ENCODE measurements at places on chromosomes 7 and 10. TPM values are rescaled to one million over a fixed set of nuclear protein-coding genes. Genes with fewer than 3 reads are reported as not detected.

ATG9B gene
- 0.80 TPM for total RNA-seq

KAZALD1 gene
- total RNA-seq: 2.8 TPM

UPK3BL2 gene
- 2.4 TPM for total RNA-seq

HTR5A gene
- total RNA-seq: not detected

ZCCHC24 gene
- total RNA-seq: 5.1 TPM

HOXA4 gene
- 2.7 TPM for total RNA-seq

All from A549 treated with CpdA at 1 μM for 4 hours (cell line).